ENCODE measurements at places on chromosomes 1 and 21. TPM values are rescaled to one million over a fixed set of nuclear protein-coding genes. Genes with fewer than 3 reads are reported as not detected.

Gene NEXN
- total RNA-seq: 1.4 TPM

DNA sequence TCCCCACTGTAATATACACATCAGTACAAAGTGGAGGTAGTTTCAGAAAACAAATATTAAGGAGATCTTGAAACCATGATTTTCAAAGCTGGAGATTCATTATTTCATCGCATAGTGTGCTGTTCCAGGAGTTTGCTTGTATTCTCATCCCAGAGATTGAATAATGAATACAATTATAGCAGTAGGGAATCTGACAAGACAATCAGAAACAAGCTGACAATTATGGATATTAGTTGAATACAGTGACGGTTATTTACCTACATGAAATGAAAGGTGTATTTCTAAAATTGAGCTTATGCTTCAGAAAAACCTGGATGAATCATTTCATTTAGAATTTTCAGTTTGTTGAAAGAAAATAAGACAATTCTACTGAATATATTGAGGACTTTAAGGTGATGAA lies 2119.0 kb downstream of the MRPL39 start:
- ATAC-seq: no peak

DNA sequence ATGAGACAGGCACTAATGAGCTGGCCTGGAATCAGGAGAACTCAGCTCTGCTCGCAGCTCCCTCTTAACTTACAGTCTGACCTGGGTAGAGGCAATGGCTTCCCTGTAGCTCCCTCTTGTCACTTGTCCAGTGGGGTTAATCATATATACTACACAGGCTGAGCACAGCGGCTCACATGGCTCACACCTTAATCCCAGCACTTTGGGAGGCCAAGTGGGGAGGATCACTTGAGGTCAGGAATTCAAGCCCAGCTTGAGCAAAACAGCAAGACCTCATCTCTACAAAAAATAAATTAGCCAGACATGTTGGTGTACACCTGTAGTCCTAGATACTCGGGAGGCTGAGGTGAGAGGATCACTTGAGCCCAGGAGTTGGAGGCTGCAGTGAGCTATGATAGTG lies 4.2 kb downstream of the S100A6 start:
- ATAC-seq: no peak

DNA sequence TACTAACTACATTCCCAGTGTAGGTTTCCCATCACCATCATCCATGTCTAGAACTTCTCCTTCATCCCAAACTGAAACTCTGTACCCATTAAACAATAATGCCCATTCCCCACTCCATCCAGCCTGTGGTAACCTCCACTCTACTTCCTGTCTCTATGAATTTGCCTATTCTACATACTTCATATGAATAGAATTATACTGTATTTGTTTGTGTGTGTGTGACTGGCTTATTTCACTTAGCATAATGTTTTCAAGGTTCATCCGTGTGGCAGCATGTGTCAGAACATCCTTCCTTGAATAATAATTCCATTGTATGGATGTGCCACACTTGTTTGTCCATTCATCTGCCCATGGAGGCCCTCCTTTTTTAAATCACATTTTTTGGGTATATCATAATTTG lies 35.7 kb downstream of the ATP2B4 start:
- ATAC-seq: no peak

DNA sequence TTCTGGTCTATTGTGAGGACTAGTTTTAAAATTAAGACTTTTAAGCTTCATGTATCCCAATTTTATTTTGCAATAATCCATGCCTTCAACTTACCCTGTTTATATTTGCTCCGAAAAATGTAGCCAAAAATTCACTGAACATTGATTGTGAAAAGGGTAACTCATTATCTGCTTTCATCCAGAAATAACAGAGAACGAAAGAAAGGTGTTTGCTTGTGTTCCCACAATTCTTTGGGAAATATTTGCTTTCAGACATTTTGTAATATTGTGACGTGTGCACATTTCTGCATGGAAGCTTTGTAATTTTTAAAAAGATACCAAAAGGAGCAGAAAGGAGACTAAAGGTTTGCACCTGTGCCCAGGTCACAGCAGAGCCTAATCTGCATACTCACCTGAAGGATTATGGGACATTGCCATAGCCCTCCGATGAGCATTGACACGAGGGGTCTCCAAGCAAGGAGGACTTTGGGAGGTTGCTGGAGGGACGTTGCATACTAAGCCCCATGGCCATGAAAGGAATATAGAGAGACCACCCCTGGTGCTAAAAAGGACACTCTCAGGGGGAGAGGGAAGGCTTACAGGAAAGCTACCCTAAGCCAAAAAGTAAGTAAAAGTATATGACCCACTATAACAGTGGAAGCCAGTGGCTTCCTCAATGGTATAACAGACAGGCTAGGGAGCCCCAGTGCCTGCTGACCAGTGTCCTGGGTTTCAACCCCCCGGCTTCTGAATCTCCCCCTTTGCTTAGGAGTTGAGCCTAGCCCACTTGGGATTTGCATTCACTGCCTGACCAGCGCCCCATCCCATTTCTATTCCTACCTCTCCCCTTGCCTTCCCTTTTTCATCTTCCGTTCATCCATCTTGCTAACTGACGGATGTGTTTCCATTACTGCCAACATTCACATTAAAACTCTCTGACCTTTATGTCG lies 148.6 kb upstream of the ZC3H12A start:
- ATAC-seq: peak; percentile 74

- ATAC-seq: no peak
These were observed 5.8 kb downstream of the OR6P1 start for GRCh38 chr1:158564608-158565007.

DNA sequence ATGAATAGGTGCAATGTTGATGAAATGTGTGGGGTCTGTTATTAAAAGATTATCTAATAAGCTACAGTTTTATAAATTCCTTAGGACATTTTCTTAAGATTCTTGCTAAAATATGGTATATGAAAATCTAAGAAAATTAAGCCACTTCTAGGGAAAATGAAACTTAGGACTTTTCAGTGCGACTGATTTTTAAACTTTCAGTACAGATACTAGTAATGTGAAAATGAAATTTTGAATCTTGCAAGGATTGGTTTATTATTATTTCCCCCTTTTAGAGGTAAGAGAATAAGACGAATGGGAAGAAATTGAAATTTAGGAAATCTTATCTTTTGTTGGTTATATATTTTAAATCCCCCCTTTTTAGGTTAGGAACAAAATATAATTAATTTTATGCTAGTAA lies 16.4 kb downstream of the CAPZA1 start:
- no peak for ATAC-seq
